NCI-H146 (cell line): ENCODE measurements at places on chromosomes 13 and 19.

DNA sequence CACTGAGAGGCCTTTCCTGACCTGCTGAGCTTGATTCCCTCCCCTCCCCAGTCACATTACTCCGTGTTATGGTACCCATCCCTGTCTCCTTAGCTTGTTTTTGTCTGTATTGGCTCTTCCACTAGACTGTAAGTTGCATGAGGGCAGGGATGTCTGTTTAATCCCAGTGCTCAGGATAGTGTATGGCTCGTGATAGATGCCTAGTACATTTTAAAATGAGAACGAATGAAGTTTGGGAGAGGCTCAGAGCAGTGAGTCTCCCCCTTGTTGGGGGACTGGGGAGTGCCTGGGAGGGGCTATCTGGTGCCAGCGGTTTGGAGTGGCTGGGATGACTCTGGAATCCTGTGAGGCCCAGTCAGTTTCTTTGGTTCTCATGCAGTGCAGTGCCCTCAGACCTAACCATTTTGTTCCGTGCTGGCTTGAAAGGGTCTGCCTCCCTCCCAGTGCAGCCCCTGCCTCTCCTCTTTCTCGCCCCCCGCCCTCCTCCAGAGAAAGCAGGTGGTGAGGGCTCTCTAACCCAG lies 35.5 kb downstream of the ACTN4 start:
- no peak for DNase-seq

DNA sequence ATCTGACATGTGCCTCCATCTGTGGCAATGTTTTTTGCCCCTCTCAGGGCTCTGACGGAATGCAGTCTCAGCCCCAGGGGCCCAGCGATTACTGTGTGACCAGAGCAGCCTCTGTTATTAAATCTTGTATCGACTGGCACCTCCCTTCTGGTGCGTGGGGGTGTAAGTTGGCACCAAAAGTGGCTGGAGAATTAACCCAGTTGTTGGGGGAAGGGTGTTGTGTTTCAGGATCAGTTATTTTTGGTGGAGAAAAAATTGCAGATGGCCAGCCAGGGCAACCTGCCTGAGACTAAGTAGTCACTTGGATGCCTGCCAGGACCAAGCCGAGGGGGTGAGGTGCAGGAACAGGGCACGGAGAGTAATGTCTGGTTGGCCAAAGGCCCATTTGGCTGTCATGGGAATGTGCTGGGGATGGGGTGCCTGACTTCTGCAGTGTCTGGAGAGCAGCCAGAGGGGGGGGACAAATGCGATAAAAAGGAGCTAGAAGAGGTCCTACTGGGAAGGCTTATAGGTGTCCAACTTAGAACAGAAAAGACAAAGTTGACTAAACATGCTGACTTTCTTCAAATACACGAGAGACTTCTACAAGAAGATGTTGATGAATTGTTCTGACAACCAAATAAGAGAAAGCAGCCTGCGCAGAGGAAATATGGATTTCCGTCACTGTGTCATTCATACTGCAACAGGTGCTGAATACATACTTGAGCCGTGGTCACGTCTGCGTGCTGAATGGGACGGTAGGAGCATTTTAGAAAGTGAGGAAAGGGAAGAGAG lies 69.8 kb downstream of the SIAH3 start:
- peak; percentile 79 for DNase-seq

DNA sequence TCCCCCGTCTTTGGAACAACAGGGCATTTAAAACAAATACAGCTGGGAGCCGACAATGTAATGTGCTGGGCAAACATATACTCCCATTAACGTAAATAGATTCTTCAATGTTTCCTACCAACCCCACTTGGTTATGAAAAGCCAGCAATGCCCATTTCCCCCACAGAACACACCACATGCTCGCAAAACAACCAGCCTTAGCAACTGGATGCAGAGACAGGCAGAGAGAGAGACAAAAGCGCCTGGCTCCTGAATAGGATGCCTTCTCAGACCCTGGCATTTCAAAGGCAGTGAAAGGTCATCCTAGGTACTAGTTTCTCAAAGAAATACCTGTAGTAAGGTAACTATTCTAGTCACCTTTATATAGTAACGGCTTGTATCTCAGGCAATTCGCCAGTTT lies 462.9 kb downstream of the ITGBL1 start:
- peak; percentile 98 for DNase-seq

- no peak for DNase-seq
These were observed 422.1 kb downstream of the COG6 start for GRCh38 chr13:40077396-40078027.

DNA sequence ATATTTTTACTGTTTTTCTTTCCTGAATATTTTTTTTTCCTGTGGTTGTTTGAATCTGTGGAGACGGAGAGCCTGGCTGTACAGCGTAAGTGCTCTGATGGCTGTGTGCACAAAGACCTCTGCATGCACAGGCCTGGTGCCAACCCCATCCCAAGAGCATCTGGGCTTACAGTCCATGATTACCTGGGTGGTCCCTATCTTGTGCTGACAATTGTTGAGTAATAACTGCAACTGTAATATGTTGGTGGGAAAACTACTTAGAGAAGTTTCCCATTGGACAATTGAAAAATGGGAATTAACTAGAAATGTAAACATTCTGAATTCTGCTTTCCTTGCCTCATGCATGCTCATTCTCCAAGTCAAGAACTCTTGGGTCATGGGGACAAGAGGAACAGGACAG lies 268.7 kb downstream of the SHISA2 start:
- DNase-seq = no peak

DNA sequence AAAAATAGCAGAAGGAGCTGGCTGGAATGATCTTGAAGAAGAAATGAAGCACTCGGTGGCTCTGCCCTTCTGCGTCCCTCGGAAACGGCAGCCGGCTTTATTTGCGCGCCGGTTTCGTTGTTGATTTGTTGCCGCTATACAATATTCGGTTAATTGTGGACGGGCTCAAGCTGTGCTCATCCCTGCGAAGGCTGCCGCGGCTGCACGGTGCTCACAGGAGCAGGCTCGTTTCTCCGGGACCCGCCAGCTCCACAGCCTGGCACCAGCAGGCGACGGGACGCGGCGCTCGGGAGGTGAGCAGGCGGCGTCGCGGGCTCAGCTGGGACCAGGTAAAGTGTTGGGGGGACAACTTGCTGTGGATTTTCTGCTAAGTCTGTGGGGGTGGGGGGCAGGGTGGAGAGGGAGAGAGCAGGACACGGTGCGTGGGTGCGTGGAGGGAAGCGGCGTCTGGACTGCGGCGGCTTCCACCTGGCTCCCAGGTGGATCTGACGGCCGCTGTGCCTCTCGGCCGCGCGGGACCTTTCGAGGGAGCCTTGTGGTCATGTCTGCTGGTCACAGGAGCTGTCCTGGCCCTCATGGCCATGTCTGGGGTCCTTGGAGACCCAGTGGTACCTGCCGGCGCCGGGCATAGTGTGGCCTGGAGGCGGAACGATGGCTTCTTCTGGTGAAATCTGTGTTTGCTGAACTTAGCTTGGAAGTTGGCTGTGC lies 90.9 kb downstream of the TEX29 start:
- DNase-seq = peak; percentile 65

- DNase-seq = no peak
These were observed 583 bp downstream of the PCDH8 start for GRCh38 chr13:52847682-52848432.

- DNase-seq = no peak
These were observed 4.2 kb upstream of the OR7A17 start for GRCh38 chr19:14889994-14890642.

DNA sequence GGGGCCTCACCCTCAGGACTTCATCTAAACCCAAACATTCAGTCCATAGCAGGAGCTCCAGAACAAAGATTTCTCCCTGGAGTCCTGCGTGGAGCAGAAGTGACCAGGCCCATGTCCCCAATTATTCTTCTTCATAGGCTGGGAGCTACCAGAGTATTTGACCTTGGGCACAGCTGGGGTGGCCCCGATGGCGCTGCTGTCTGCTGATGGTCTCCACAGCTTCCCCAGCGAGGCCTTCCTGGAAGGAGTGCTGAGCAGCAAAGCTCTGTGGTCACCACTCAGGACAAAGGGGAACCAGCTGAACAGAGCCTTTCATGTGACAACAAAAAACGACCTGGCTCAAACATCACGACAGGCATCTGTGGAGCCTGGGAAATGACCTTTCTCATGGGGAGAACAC lies 62.7 kb upstream of the ARGLU1 start:
- DNase-seq = no peak

- DNase-seq = peak; percentile 86
These were observed 516.0 kb downstream of the DCT start for GRCh38 chr13:93963266-93964145.

GRCh38 chr19:32018014-32018413 lies 327.4 kb upstream of the ZNF507 start:
- no peak for DNase-seq

DNA sequence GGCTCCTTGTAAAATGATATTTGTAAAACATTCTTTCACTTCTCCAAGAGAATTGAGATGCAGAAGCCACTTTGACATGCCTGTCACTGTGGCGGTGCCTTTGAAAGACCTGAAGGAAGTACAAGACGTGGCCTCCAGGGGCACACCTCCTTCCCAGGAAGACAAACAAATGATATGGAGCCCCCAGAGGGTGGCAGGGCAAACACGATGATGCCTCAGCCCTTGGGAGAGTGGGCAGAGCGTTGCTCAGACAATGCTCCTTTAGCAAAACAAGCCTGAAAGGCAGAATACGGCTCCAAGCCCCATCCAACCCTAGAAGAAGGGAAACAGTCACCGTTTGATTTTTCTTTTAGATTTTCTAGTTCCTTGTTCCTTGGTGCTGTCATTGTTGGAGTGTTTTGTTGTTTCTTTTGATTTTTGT lies 9.2 kb upstream of the ATP12A start:
- DNase-seq = no peak

GRCh38 chr19:30175987-30176386 lies 196.2 kb upstream of the ZNF536 start:
- no peak for DNase-seq

- DNase-seq = no peak
These were observed 9.0 kb downstream of the OR7A5 start for GRCh38 chr19:14826006-14826405.

DNA sequence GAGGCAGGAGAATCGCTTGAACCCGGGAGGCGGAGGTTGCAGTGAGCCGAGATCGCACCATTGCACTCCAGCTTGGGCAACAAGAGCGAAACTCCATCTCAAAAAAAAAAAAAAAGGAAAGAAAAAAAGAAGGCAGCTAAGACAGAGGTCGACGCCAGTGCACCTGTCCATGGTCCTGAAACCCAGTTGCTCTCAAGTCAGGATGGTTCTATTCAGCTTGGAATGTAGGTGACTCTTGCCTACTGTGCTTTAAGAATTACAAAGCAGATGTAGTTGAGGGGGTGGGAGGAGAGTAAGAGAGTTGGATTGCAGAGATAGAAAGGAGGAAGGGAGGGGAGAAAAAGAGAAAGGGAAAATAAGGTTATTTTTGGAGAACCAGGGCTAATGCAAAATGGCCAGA lies 18.7 kb downstream of the CACNG7 start:
- DNase-seq = no peak

GRCh38 chr19:28612275-28612769 lies 600.6 kb downstream of the UQCRFS1 start:
- no peak for DNase-seq

- no peak for DNase-seq
These were observed 1.4 kb downstream of the SLC1A6 start for GRCh38 chr19:14978161-14978776.

- no peak for DNase-seq
These were observed 57.7 kb downstream of the MLLT1 start for GRCh38 chr19:6221878-6222746.

DNA sequence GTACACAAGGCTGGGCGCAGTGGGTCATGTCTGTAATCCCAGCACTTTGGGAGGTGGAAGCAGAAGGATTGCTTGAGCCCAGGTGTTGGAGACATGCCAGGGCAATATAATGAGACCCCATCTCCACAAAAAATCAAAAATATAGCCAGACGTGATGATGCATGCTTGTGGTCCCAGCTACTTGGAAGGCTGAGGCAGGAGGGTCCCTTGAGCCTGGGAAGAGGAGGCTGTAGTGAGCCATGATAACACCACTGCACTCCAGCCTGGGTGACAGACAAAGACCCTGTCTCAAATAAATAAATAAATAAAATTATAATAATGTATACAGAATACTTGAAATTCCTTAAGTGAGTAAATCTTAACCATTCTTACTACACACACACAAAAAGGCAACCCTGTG lies 127.7 kb downstream of the SPRY2 start:
- no peak for DNase-seq

- DNase-seq = no peak
These were observed 11.1 kb upstream of the SPATA13 start for GRCh38 chr13:24149246-24150032.

GRCh38 chr13:91153372-91153771 lies 194.1 kb upstream of the MIR17HG start:
- DNase-seq = peak; percentile 10

GRCh38 chr19:2110822-2111221 lies 14.1 kb downstream of the IZUMO4 start:
- DNase-seq = no peak

- no peak for DNase-seq
These were observed 63.1 kb downstream of the ATP11A start for GRCh38 chr13:112752711-112753541.
